GM06990 (cell line): ENCODE measurements at places on chromosomes 3 and 15.

DNA sequence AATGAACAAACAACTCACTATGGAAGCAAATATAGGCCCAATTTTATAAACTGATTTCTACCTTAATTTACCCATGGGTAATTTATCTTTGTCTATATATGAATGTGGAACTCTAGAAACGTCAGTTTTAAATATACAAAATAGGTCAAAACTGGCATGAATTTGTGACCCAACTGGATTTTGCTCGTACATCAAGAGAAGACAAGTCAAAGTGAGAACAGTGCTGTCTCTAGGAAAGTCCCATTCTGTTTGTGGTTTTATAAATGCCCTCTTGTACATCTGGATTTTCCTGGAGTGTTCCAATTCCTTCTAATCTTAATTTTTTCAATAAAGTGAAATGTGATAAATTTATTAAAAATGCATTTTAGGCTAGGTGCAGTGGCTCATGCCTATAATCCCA is 50.2 kb upstream of the ABHD10 start:
- DNase-seq: no peak

DNA sequence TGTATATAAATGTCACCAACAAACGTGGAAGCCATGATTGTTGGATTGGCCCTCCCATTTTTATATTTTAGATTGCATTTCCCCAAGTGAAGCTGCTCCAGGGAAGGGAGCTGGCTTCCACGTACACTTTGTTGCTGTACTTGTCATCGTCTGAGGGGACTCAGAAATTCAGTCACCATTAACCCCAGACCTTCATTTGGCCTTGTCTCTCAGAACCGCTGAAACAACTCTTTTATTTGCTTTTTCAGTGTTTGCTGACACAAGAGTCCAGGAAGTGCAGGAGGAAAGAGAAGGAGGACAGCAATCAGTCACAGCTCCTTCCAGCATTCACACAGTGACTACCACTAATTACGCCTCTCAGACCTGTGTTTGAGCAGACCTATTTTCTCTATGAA is 276.5 kb downstream of the TBL1XR1 start:
- no peak for DNase-seq

DNA sequence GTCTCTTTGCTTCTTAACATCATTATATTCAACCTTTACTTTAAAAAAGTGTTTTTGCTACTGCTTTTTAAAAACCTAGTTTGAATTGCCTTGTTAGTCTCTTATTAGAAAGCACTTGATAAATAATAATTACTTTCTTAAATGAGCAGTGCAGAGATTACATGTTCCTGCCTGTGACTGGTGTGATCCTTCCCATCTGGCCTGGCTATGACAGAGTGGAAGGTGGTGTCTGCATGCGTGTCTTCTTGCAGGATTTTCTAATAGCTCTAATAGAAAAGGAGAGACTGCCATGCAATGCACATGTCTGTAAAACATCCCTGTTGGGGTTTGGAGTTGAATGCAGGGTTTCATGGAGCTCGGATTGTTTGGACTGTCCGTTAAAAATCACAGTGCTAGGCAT is 425.8 kb upstream of the TPM1 start:
- DNase-seq: no peak

DNA sequence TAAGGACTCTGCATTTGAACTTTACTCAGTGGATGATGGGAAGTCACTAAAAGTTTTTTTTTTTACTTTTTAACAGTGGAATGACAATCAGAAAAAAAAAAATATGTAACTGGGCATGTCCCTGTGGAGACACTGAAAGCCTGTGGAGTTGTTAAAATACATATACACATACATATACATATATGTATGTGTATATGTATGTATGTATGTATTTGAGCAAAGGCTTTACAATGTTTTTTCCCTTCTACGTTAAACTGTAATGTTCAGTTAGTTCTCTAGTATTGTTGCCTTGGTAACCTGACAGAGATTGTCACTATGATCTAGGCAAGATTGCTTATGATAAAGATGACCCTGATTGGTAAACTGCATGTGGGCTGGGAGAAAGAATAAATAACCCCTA is 30.3 kb downstream of the NSUN3 start:
- DNase-seq: no peak

- no peak for DNase-seq
Measured at GRCh38 chr3:125334675-125335560, 40.2 kb downstream of the ZNF148 start.

GRCh38 chr3:71511446-71511845 is 72.1 kb downstream of the FOXP1 start:
- DNase-seq: no peak

DNA sequence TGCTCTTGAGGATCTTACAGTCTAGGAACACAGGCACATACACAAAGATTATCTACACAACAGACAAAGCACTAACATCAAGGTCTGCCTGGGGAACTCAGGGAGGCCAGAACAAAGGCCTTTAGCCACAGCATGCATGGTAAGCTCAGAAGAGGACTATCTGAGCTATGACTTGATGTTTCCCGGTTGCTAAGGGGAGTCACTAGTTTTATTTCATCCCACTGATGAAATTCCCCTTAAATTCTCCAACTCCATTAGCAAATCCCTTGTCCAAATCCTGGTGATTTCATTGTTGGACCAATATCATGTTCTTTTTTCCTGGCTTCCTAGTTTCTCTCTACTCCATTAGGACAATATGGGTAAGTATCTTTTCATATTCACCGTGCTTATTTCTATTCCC is 23.3 kb downstream of the FBN1 start:
- DNase-seq: no peak

DNA sequence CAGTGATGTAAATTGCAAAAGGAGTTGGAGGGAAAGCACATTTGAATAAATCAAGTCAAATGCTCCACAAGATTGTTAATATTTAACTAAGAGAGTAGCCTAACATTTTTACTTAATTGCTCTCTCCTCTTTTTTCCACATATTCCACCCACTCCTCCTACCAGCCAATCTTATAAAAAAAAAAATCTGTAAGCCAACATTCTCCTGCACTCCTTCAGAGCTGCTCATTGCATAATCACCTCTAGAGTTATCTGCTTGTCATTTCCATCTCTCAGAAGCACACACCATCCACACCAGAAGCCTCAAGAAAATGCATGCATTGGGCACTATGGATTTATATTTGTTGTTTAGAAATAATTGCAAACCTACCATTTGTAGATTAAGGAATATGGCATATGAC is 64.1 kb downstream of the CADPS start:
- no peak for DNase-seq

DNA sequence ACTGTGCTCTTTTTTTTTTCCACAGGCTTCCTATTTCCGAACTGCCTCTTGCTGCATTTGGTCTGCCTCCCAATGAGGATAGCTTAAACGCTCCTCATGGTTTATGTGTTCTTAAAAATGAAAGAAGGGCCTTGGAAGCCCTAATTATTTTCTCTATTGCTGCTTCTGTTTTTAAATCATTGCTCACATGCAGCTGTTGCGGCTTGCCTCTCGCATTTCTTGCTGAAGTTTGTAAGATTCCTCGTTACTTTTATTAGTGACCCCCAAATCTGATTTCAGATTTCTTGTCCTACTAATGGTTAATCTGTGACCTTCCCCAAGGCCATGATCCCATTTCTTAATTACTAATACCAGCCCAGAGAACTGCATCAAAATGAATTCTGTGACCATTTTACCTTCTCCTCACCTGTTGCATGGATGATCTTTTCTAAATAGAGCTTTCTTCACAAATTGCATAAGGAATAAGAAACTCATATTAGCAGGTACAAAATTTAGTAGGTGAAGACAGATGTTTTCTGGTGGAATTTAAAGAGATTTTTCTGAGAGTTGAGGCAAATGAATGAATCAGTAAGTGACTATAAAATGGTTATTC is 1.8 kb downstream of the UBE2E1 start:
- DNase-seq: no peak

DNA sequence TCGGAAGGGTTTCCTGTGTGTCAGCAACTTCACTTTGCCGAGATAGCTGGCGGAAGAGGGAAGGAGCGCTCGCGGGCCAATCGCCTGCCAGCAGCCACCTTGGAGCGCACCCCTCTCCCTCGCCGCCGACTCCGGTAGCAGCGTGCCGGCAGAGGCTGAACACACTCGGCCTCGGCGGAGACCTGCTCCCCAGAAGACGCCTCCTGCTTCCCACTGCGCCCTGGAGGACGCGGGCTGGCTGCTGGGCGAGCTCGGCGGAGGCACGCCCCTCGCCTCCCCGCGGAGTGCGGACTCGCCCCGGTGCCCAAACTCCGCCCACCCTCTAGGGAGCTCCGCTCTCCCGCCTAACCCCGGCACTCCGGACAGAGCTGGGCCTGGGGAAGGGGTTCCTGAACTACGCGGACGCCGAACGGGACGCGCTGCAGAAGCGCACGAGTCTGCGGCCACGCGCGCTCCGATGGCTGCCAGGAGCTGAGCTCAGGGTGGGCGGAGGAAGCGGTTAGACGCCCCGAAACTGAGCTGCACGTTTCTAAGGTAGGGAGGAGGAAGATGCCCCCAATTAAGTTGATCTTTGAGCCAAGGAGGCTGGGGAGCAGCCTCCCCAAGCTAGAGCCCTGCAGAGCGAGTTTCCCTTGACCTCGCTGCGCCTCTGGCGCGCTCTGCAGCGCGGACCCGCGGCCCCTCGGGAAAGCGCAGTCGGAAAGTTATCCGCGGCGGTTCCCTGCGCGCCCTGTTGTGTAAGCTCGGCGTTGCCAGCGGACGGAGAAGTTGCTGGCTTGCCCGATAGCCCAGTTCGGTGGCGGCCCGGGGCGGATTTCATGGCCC is at the start of gene P2RY1:
P2RY1 (plus strand) TSS at position 356 of the 825 bp plus-strand sequence. CDS start 652 bp downstream, outside the sequence.
- peak; percentile 84 for DNase-seq

DNA sequence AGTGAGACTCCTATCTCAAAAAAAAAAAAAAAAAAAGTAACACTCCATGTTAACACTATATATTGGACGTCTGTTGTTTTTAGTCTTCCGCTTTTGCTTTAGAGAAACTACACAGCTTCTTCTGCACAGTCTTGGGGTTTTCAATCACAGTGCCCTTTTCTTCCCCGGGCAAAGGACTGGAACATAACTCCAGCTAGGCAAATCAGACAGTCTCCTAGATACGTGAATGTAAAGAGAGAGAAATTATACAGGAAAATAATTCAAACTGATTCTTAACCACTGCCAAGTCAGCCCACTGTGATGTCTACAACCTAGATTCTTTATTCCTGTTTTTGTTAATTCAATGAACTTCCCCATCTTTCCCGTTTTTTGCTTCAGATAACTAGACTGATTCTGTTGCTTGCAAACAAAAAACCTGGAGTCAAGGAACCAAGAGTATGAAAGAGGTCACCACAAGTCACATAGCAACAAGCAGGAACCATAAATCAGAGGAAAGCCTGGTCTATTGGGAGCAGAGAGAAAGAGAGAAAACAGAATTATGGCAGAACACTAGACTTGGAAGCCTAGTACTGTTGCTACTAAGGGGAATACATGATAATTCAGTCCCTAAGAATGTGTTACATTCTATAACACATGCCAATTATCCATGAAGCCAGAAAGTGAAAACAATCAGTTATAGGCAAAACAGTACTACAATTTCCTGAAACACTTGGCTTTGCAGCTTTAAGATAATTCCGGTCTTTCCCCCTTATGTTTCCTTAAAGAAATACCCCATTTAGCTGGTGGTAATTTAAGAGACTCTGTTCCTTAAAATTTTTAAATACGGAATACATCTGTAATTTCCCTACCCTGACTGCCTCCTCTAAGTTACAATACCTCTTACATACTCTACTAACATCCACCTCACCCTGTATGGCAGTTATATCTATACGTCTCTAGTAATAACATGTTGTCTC is 63.1 kb downstream of the TBL1XR1 start:
- no peak for DNase-seq

- DNase-seq: no peak
Measured at GRCh38 chr3:150118219-150118618, 147.5 kb upstream of the PFN2 start.

GRCh38 chr3:184042617-184043016 is 10.2 kb upstream of the HTR3C start:
- no peak for DNase-seq

DNA sequence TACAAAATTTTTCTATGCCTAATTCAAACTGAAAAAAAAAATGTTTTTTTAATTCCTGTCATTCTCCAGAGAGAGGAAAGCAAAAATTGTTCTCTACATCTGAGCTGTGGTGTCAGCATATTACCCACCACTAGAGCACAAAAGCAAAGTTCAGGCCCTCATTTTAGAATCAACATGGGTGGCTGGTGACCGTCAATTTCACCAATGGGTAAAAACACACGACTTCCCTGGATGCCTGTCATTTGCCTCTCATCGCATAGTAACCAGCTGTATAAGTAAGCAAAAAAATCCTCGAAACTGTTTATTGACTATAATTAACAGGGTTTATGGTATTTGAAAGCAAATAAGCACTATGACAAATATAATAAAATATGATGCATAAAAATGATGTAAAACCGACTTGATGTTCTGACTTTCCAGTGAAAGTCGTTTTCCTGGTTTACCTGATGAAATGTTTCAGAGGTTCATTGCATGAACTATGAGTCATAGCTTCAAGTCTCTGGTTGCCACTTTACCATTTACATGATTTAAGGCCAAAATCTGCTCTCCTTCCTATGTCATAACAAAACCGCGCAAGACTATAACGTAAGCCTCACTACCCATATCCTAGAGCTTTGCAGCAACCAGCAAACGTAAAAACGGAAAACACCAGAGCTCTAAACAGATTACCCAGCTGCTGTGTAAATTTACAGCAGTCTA is 60.5 kb downstream of the THBS1 start:
- DNase-seq: no peak

- DNase-seq: no peak
Measured at GRCh38 chr3:94156626-94157025, 93.8 kb downstream of the NSUN3 start.

DNA sequence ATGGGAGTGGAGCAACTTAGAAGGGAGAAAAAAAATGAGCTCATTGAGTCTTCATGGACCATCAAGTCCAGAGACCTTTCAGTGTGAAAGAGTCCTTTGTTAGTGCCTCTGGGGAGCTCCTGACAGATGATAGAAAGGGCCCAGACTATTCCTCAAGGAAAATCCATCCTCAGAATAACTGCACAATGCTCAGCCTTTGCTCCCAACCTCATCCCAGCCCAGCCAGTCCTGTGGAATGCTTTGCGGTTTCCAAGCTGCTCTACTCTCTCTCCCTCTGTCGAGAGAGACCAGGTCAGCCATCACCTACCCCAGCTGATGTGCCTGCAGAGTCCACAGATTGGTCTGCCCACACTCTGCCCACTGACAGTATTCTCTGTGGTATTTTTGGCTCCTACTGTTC is 406.2 kb downstream of the MFSD1 start:
- DNase-seq: no peak

- no peak for DNase-seq
Measured at GRCh38 chr3:100352296-100353231, 18.0 kb downstream of the NIT2 start.

DNA sequence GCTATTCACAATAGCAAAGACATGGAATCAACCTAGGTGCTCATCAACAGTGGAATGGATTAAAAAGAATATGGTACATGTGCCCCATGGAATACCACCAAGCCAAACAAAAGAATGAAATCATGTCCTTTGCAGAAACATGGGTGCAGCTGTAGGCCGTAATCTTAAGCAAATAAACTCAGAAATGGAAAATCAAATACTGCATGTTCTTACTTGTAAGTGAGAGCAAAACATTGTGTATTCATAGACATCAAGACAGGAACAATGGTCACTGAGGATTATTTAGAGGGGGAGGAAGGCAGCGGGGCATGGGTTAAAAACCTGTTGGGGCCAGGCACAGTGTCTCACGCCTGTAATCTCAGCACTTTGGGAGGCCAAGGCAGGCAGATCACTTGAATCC is 304.7 kb upstream of the ROBO2 start:
- DNase-seq: no peak
